ENCODE measurements at places on chromosomes 2 and 18.

GRCh38 chr2:214574084-214574781 is 163.4 kb downstream of the VWC2L start:
- no peak for DNase-seq

GRCh38 chr2:240905176-240905781 is 857 bp upstream of the CROCC2 start:
- no peak for DNase-seq

DNA sequence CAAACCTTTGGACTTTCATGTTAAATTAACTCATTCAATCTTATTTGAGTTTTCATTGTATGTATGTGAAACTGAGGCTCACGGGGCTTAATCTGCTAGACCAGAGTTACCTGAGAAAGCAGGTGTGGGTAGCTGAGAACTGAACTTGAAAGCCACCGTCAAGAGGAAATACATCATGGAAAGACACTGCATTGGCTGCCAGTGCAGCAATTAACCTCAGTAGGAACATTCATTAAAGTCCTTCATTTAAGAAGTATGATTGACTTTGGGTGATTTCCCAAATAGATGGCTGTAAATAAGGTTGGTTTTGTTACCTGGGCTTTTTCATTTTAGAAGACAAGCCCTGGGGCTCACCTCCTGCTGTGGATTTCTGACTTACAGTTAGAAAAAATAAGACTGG is 36.5 kb upstream of the MGAT5 start:
- DNase-seq = no peak

- DNase-seq = no peak
These were observed 5.2 kb upstream of the SIX3 start for GRCh38 chr2:44936275-44936674.

- no peak for DNase-seq
These were observed 558.4 kb downstream of the SLC4A3 start for GRCh38 chr2:220185766-220186305.

GRCh38 chr18:5982332-5982731 is 87.0 kb upstream of the TMEM200C start:
- no peak for DNase-seq

GRCh38 chr2:218482651-218483050 is 63.7 kb downstream of the VIL1 start:
- DNase-seq = no peak

DNA sequence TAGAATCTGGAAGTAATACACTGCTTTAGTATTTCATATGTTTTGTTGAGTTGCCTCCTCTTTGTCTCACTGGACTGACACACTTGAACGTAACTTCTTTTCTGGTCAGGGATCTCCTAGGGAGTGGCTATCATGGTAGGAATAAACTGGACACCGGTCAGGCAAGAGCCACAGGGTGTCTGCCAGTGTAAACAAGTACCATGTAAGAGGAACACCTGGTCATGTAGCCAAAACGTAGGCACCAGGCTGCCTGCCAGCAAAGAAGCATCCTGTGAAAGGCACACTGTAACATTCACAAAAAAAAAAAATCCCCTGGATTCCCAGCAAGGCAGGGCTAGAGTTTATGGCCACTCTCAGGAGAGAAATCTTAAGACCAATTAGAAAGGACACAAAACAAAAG is 372.8 kb upstream of the RND3 start:
- no peak for DNase-seq

DNA sequence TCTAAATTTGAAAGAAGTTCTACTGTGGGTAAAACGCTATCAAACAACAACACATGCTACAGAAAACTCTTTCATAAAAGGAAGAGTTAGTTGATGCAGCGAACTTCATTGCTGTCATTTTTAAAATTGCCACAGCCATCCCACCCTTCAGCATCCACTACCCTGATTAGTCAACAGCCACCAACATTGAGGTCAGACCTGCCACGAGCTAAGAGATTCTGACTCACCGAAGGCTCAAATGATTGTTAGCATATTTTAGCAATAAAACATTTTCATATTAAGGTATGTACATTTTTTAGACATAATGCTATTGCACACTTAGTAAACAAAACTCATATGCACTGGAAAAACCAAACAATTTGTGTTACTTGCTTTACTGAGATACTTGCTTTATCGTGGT is 347.1 kb downstream of the CLIP4 start:
- DNase-seq = no peak

GRCh38 chr2:96842600-96842999 is 1.2 kb downstream of the ANKRD23 start:
- DNase-seq = no peak

GRCh38 chr2:144180131-144180530 is 339.8 kb downstream of the ZEB2 start:
- no peak for DNase-seq

- DNase-seq = no peak
These were observed 89.5 kb downstream of the CALCRL start for GRCh38 chr2:187358531-187358930.

GRCh38 chr2:192119536-192119935 is 75.2 kb downstream of the TMEFF2 start:
- DNase-seq = no peak

GRCh38 chr2:39171621-39172020 is 50.8 kb upstream of the SOS1 start:
- DNase-seq = no peak

GRCh38 chr2:127410871-127411652 is 7.2 kb upstream of the PROC start:
- no peak for DNase-seq

GRCh38 chr2:20633794-20634506 is 16.9 kb downstream of the HS1BP3 start:
- no peak for DNase-seq

- no peak for DNase-seq
These were observed 997.9 kb upstream of the CELF4 start for GRCh38 chr18:38563396-38563980.

GRCh38 chr2:8986327-8986976 is 17.0 kb downstream of the MBOAT2 start:
- no peak for DNase-seq

Data from ecto neural progenitor cell (in vitro differentiated cells).